ENCODE measurements at places on chromosomes 6 and 20.

- DNase-seq = no peak
Observed at GRCh38 chr6:31558631-31559500, 11.5 kb downstream of the NFKBIL1 start.

GRCh38 chr6:33607126-33607783 is 13.9 kb upstream of the ITPR3 start:
- no peak for DNase-seq

GRCh38 chr20:48060841-48061720 is 275.8 kb upstream of the SULF2 start:
- DNase-seq = no peak

DNA sequence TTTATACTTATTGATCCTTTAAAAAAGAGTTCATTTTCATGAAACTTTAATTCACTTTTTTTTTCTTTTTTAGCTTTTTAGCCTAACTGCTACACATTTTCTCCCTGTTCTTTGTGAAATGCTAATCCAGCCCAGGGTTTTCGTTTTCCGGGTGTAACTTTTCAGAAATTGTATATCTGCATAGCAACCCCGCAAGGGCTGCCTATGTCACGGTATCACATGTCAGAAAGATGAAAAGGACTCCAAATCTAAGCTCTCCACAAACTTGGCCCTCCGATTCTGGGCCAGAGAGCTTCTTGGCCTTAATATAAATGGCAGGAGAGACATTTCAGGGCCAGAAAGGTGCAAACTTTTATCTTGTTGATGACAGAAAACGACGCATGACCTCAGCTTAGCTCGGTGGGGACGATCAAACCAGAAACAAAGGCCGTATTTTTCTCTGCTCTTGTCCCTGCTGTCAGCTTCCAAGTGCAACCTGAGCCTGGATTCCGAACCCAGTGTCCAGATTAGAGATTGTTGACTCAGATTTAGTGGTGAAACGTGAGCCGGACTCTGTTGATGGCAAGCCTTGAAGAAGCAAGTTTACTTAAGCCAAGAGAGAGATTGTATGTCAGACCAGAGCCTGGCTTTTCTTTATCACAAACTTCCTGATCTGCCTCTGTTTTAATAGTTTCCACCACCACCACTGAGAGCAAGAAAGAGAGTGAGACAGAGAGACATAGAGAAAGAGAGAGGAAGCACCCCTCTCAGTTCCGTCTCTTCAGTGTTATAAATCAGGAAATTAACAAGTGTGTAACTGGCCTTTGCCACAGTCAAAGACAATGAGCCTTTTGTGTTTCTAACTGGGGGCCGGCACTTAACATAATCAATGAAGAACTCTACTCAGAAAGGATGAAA is 157.8 kb downstream of the SCML4 start:
- DNase-seq = peak; percentile 36

DNA sequence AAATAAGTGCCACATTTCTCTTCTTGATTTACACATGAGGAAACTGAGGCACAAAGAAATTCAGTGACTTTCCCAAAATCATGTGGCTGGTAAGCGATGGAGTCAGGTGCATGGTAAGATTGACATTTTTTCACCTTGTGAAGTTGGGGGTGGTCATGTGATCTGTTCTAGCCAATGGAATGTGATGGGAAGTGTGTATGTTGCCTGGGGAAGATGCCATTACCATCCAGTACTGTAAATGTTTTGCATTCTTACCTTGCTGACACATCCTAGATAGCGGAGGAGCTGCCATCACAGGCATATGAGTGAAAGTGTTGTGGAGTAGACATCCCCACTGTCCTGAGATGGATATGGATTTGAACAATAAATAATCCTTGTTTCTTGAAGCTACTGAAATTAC is 499.6 kb upstream of the SULF2 start:
- no peak for DNase-seq

DNA sequence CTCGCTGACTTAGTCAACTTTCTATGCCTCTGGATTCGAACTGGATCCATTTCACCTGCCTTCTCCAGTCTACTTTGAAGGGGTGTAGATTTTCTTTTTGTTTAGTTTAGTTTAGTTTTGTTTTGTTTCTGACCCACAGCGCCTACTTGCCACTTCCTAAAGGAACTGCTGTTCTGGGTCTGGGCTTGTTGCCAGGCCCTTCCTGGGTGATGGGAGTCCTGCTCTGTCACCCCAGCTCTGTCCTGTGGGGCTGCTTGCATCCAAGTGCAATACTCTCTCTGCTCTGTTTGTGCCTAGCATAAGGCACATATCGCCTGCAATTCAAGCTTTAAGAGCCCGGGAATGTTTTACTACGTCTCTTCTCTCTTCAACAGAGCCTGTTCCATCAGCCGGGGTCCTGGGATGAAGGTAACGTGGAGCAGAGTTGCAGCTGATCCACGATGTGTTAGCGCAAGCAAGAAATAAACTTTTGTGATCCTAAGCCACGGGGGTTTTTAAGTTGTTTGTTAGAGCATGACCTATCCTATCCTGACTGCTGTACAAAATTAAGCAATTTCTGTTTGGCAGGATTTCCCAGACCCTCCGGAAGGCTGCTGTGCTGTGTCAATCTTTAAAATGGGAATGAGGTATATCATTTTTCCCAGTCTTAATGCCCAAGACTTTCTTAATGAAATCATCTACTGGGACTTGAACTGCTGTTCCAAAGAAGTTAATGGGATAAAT is 30.9 kb upstream of the TAGAP start:
- DNase-seq = no peak

DNA sequence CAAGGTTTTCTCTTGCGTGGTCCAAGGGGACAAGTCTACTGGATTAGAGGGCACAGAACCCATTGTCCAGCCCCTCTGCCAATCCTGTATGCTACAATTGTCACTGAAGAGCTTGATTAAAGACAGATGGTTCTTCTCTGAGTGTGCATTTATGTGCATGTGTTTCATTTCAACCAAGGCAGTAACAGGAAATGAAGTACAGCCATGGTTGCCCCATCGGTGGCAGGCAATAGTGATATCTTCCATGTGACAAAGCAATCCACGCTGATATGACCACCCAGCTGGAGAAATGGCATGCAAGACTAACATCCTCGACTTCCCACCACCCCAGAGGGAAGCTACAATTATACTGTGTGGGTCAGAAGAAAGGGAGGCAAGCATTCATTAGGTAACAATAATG is 85.5 kb downstream of the UNC5CL start:
- DNase-seq = no peak

DNA sequence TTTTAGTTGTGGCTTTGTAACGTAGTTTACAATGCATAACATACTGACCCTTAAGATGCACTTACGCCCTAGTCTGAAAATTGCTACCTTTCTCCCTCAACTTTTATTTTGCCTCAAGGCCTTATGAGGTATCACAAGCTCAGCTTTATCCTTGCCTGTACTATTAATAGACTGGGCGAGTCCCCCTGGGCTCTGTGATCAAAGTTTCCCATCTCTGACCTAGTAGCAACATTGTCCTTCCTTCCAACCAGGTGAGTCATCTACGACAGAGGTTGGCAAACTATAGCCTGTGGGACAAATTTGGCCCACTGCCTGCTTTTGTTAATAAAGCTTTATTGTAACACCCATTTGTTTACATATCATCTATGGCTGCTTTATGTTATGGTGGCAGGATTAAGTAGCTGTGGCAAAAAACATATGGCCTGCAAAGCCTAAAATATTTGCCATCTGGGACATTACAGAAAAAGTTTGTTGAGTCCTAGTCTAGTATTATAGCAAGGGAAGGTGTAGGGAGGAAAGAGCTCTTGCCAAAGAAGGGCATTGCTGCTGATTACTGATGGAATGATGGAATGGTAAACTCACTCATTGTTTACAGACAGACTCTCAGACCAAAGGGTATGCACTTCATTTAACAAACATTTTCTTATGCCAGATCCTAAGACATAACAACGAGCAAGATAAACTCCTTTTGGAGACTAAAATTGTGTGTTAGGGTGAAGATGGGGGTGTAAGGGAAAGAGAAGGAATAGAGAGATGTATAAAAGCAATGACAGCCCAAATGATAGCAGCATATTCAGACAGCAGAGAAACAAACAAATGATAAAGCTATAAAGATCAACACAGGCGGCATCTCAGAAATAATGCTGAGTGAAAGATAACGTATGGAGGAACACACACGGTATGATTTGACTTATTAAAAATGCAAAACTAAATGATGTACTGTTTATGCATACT is 74.2 kb downstream of the SLC22A23 start:
- DNase-seq = no peak

GRCh38 chr6:43267619-43268354 is 24.5 kb downstream of the TTBK1 start:
- peak; percentile 89 for DNase-seq

- DNase-seq = no peak
Observed at GRCh38 chr20:46893877-46894578, 615 bp upstream of the EYA2 start.

DNA sequence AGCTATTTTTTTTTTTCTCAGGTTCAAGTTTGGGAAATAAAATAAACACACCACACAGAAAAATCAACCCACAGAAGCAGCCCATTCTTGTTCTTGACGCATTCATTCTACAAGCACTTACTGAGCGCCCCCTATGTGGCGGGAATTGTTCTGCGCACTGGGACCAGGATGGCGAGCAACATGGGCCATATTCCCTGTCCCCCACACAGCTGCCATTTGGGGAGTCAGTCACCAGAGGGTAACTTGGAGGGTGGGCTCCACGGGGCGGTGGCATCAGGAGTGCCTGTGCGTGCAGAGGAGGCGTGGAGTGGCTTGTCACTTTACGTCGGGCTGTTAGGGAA is 185.0 kb upstream of the PDE10A start:
- DNase-seq = no peak

DNA sequence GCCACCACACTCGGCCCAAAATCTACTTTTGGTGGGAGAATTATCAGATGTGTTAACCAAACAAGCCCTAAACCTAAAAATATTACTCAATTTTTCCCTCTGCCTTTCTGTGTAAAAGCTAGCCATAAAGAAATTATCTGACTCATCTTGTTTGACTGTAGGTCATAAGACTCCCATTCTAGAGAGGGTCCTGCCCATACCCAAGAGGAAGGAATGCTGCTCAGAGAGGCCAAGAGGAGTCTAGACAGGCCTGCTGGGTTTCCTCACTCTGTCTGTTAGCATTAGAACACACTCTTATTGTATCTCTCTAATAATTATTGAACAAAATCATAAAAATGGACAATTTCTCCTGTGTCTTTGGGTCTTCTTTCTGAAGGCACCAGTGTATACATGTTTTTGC is 26.1 kb downstream of the C6orf141 start:
- no peak for DNase-seq

GRCh38 chr20:2544211-2544610 is 7.8 kb downstream of the TMC2 start:
- no peak for DNase-seq
